Esophagus mucosa (tissue), 1 donor: ENCODE measurements at places on chromosomes 3 and 15. TPM values are rescaled to one million over a fixed set of nuclear protein-coding genes. Genes with fewer than 3 reads are reported as not detected.
A peak's percentile ranks its signal among the peaks of the same experiment; 100 is the strongest.

DNA sequence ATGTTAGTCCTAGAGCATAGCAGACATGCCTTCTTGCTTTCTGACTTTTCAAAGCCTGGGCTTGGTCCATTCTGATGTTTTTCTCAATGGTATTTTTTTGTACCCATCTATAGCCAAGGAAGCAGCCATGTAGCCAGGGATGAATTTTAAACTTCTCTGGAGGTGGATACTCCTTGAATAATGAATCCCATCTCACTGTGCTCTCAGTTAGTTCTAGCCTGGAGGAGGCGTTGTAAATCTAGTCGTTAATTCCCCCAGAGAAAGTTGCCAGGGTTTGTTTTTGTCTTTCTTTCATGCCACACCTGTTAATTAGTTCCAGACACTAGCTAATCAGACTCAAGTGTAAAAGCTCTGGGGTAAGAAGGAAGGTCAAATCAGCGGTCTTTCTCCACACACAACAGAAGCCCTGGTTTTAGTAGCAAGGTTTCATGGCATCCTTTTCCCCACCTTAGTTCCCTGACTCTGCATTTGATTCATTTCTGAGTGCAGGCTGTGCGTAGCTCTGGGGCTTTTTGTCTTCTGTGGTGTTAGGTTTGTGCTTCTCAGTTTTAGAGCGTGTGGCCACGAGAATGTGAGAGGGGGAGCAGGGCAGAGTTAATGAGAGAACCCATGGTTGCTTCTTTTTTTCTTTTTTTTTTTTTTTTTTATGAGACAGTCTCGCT lies 19.7 kb downstream of the PTPRG start:
- ATAC-seq: no peak

DNA sequence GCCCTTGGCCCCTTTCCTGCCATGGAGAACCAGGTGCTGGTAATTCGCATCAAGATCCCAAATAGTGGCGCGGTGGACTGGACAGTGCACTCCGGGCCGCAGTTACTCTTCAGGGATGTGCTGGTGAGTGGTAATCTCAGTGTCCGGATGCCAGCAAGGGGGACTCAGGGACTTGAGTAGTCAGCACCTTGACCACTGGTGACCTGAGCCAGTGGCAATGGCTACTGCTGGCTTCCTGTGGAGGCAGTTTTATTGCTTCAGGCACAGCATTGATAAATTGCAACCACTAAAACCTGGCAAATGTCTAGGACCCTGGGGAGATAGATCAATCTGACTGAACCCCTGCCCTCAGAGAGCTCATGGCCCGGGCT lies 830 bp downstream of the MAP2K5 start:
- no peak for ATAC-seq

- peak; percentile 85 for ATAC-seq
Measured at GRCh38 chr15:80160570-80161156, 7.9 kb downstream of the FAH start.

The NPAP1 gene
- not detected for total RNA-seq

- ATAC-seq: no peak
Measured at GRCh38 chr3:15325228-15325627, 7.2 kb downstream of the SH3BP5 start.

The NDN gene
- total RNA-seq: 17.3 TPM

DNA sequence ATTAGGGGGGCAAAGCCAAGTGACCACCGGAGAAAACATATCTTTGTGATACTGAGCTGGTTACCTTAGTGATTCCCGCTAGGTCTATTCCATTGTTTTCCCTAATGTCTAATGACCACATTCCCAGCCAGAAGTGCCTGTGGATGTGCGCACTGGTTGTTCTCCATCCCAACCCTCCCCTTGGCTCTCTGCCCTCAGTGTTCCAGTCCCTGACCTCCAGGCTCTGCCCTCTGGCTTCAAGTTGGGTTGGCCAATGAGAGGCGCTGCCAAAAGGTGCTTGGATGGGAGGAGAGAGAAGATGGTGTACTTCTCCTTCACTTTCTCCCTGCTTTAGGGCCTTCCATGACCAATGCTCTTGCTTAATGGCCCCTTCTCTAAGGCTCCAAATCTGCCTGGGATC lies 2.4 kb downstream of the COLQ start:
- ATAC-seq: no peak

- no peak for ATAC-seq
Measured at GRCh38 chr3:142973217-142974009, 9.9 kb upstream of the PAQR9 start.

DNA sequence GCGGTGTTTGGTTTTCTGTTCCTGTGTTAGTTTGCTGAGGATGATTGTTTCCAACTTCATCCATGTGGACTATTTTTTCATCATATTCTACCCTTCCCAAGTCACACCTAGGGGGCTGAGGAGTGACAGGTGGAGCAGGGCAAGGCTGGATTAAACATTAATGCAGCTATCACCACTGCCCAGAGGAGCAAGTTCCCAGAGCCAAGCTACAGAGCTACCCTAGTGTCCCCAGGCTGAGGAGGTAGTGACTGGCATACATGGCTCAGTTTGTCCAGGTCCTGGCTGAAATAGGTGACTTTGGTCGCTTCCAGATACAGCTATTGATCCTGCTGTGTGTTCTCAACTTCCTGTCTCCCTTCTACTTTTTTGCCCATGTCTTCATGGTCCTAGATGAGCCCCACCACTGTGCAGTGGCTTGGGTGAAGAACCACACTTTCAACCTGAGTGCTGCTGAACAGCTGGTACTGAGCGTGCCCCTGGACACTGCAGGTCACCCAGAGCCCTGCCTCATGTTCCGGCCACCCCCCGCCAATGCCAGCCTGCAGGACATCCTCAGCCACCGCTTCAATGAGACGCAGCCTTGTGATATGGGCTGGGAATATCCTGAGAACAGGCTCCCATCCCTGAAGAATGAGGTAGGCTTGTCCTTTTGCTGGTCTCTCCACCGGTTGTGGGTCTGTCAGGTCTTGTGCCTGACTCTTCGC lies at the start of gene SLC22A13:
TSS of gene SLC22A13 (plus strand) at position 209 of the 704 bp plus-strand sequence. CDS start at position 258, 49 bp downstream.
- ATAC-seq: no peak

The LRRC15 gene
- 0.04 TPM for total RNA-seq

- no peak for ATAC-seq
Measured at GRCh38 chr3:169992156-169992555, 25.5 kb downstream of the SEC62 start.

The SEMA6D gene
- 0.92 TPM for total RNA-seq

DNA sequence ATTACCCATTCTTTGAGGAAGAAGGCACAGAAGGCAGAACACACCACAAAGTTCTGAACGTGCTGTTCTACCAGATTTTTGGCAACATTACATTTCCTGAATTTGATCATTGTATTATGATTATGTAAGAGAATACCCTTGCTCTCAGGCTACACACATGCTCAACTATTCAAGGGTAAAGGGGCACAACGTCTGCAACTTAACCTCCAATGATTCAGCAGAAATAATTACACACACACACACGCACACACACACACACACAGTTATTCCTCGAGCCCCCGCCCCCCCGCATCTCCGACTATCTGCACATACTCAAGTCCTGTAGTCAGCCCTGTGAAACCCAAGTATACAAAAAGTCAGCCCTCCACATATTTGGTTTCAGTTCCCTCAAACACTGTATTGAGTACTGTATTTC lies 26.8 kb downstream of the RPN1 start:
- ATAC-seq: no peak

The AMIGO3 gene
- total RNA-seq: not detected
